ENCODE measurements at places on chromosomes 1 and 21.

DNA sequence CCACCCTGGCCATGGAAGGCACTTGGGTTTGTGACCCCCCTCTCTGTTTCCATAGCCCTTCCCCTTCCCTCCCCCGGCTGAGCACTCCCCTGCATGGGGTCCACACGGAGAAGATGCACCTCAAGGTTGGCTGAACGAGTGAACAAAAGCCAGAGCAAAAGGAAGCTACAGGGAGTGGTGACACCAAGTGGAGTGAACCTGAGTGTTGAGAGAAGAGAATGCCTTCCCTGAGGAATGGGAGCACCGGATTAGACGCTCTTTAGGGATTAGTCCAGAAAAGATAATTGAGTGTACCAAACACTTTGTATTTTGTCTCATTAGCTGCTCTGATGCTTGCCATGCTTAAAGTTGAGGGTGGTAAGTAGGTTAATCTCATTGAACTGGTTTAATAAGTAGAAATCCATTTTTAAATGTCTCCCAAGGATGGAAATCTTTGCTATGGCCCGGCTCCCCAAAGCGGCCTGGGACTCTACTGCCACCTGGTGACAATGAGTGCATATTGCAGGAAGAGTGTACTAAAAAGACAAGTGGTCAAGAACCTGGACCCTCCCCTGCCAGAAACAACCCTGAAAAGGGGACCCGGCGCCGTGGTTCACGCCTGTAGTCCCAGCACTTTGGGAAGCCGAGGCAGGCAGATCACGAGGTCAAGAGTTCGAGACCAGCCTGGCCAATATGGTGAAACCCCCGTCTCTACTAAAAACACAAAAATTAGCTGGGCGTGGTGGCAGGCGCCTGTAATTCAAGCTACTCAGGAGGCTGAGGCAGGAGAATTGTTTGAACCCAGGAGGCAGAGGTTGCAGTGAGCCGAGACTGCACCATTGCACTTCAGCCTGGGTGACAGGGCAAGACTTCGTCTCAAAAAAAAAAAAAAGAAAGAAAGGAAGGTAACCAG is 150.6 kb upstream of the ZC3H12A start:
- no peak for DNase-seq

- DNase-seq = no peak
Measured at GRCh38 chr1:3181956-3182355, 113.0 kb downstream of the PRDM16 start.

DNA sequence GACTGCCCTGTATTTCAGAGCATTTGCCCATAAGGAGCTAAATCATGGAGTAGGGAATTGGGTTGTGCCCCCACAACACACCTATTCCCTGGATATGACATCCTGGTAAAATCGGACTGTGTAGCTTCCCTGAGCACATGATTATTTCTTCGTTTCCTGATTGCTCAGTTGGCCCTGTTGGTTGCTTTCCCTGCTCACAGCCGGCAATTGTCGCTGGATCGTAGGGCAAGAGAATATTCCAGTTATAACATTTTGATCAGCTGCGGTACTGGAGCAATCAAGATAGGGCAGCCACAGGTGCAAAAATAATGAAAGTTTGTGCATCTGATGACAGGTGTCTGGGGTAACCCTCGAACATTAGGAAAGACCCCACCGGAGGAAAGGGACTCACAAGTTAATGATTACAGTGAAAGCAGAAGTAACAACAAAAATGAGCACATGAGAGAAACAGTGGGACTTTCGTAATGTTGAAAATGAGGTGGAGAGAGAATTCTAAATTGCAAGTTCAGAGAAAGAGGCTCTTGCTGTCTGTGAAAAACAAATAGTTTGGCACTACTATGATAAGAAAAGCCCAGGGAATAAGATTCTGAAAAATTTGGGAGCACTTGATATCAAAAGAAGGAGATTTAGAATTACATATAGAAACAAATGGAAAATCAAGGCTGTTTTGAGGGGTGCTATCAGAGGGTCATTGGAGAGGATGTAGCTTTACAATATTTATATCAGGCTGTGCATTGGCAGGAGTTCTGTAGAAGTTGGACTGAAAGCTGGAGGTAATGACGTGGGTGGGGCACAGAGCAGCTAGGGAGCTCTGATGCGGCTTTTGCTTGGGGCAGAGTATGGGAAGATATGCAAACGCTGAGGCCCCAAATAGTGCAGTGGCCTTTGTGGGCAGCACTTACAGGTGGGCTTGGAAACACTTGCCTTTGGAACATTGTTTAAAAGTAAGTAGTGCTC is at the start of gene MAB21L3:
Gene MAB21L3 (plus strand): TSS at position 833 of the 957 bp plus-strand sequence. CDS start 1,217 bp downstream, outside the sequence.
- no peak for DNase-seq

- DNase-seq = no peak
Measured at GRCh38 chr21:43959231-43960116, 52.6 kb upstream of the TRAPPC10 start.

DNA sequence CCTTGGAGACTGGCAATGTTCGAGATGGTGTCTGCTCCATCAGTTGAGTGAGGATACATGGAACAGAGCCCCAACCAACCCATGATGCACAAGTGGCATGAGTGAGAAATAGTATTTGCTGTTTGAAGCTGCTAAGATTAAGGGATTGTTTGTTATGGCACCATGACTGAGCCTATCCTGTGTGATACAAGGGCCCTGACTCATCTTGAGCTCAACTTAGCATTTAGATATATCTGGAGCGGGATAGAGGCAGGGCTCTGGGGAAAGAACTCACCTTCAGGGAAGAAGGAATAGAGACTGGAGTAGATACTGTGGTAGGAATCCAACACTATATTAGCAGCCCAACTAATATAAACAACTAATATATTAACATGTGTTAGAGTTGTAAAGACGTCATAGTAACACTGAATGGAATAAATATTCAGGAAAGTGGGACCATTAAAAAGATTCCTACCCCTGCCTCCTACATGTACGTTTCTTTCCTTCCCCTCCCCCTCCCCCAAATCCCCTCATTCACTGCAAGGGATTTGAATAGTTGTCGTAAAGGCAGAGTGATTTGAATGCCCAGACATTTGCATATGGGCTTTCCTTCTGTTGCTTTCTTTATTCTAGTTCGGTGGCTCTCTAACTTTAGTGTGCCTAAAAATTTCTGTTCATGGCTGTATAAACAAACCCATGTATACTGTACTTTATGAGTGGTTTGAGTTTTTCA is 106.6 kb upstream of the POU3F1 start:
- no peak for DNase-seq

DNA sequence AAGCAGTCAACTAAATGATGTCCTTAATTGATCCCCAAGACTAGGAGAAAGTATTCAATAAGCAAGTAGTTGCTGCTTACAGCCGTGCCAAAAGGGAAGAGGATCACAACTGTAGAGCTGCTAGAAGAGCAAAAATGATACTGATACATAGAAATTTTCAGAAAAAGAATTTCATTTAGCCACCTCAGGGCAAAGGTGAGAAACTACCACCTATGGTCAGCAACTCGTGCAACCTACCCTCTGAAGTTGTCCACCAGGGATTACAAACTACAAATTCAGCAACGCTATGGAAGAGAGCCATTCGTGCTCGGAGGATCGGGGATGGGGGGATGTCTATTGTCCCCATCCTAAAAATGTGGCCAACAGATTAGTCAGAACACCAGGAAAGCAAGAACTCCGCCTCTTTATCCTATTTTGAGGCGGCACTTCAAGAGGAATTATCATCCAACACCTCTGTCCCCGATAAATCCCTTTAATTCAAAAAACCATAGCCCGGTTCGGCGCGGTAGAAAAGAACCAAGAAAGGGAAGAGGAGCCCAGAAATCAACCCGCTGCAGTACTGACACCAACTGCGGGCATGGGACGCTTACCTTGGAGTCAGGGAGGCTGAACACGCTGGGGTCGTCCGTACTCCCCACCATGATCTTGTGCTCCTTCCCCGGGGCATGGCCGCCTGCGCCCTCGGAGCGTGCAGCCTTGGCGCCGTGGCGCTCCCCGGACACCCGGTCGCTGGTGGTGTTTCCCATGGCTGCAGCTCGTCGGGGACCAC is 687 bp downstream of the PRKAB2 start:
- no peak for DNase-seq

GRCh38 chr1:55846051-55846450 is 630.9 kb upstream of the USP24 start:
- DNase-seq = no peak

DNA sequence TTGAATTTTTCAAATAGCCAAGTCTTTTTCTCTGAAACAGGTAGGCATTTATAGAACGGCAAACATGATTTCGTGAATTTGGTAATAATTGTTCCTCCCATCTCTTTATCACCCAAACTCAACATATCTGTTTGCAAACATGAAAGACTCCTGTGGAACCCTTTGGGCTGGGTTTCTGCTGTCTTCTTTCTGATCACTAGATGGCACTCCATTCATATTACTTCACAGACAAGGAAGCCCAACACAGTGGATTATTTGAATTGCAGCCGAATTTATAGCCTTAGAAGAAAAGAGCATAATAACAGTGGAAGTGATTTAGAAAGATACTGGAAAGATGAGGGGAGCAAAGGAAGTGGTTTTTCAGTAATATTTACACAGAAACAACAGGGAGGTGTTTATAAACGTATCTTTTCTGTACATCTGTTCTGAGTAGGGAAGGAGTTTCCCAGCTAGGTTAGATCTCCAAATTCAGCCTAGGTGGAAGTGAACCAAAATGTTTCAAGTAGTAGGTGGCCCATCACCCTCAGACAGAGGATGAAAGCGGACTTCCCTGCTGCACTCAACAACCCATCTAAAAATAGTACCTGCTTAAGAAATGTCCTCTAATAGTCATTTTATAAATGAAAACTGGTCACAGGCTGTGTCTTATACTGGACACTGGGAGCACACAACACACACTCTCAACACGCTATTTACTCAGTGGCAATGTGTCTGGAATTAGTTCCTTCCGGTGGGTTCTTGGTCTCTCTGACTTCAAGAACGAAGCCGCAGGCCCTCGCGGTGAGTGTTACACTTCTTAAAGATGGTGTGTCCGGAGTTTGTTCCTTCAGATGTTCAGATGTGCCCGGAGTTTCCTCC is 67.6 kb downstream of the MAP3K21 start:
- DNase-seq = no peak

GRCh38 chr1:67582625-67583461 is 102.2 kb upstream of the GADD45A start:
- DNase-seq = no peak

- DNase-seq = no peak
Measured at GRCh38 chr1:248268178-248268577, 9.6 kb downstream of the OR2T33 start.

- DNase-seq = no peak
Measured at GRCh38 chr1:170471398-170472053, 60.4 kb upstream of the GORAB start.

DNA sequence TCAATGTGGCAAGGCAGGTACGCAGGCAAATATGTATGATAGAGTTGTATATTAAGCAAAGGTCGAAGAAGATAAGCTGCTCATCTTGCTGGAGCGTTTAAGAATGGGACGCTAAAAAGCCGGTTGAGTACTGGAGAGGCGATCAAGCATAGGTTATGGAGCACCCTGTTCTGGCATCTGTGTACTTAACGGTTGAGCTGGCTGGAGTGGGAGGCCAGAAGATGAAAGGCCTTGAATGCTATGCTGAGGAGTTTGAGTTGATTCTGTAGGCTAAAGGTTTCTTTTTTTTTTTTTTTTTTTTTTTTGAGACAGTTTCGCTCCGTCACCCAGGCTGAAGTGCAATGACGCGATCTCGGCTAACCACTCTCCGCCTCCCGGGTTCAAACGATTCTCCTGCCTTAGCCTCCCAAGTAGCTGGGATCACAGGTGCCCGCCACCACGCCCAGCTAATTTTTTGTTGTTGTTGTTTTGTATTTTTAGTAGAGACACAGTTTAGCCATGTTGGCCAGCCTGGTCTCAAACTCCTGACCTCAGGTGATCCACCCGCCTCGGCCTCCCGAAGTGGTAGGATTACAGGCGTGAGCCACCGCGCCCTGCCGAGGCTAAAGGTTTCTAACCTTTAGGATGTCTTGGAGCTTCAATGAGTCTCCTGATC is 850 bp upstream of the KHDC4 start:
- DNase-seq = no peak

- DNase-seq = no peak
Measured at GRCh38 chr1:93219443-93219842, 38.9 kb downstream of the CCDC18 start.

GRCh38 chr21:36902793-36903192 is 63.7 kb downstream of the HLCS start:
- no peak for DNase-seq

GRCh38 chr1:29806646-29807319 is 570.5 kb downstream of the PTPRU start:
- no peak for DNase-seq

DNA sequence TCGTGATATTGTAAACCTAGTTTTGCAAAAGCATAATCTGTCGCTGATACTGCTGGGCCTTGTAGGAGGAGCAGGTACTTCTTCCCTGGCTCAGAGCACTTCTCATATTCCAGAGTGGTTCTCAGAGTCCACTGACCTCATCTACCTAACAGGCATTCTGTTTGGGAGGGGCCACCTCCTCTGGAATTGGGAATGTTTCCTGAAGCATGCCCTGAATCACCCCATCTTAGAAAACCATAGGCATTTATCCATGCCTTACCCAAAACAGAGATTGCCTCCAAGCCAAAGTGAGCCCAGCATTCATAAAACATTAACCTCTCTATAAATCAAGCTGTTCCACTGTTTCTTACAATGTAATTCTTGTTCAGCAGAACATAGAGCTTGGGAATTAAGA is 35.1 kb downstream of the SLC44A3 start:
- no peak for DNase-seq

DNA sequence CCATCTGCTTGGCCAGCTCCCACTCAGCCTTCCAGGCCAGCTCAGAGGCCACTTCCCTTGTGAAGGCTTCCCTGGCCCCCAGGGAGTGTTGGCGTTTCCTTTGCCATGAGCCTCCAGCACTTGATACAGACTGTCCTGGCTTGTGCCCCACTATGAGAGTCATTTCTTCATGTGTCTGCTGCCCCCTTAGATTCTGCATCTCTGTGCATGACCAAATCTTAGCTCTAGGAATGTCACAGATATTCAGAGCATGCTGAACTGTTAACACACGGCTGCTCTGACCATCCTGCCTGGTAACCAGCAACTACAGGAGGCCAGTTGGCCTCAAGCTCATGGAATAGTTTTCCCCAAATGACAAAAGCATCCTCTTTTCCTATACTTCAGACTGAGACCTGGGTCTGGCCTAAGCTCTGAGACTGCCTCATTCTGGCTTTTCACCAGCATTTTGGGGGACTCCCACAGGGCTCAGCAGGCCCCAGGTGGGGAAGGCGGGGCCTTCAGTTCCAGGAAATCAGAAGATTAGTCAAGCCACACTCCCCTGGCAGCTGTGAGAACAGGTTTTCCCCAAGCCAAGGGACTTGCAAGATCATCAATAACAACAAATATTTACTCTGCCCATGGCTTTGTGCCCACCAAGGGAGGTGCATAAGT is 182.6 kb upstream of the EDN2 start:
- peak; percentile 69 for DNase-seq

DNA sequence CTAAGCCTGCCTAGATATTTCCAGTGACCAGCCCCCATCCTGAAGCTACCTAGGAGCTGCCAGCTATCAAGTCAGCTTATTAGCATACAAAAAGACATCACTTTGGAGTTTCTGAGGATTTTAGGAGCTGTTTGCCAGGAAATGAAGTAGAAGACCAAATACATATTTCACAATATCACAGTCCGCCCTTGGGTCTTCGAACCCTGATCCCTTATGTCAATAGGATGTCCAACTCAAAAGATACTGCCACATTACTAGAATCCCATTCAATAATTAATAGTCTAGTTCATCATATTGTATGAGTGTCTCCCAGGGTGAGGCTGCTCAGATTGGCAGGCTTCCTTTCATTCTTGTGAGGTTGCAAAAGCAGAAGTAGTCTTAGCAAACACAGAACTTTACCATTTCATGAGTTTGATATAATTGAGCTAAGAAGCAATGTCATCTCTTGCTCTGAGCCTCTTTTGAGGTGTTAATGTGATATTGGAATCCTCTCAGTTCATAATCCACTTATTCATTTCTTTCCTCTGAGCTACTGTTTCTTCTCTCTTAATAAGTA is 13.6 kb downstream of the IPO9 start:
- DNase-seq = no peak
